ENCODE measurements at places on chromosomes 7 and 10.

- no peak for DNase-seq
Measured at GRCh38 chr10:131854579-131855335, 46.1 kb upstream of the PPP2R2D start.

DNA sequence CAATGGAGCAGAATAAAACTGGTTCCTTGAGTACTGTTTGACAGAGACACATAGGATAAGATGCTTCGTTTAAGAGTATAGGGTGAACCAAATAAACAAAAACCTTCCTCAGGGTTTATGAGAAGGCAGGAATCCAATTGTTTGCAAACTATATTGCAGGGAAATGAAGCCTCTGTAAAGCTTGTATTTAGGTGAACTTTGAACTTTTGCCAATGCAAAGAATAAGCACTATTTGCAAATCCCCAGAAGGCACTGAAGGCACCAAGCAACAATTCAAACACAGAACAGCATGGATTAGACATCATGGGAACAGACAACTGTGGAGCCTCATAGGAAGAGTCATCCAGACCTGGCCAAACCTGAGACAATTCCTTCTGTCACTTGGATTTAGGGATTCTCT, 47.1 kb upstream of the WASL start:
- no peak for DNase-seq

- DNase-seq = no peak
Measured at GRCh38 chr10:131387018-131387529, 75.6 kb upstream of the TCERG1L start.

DNA sequence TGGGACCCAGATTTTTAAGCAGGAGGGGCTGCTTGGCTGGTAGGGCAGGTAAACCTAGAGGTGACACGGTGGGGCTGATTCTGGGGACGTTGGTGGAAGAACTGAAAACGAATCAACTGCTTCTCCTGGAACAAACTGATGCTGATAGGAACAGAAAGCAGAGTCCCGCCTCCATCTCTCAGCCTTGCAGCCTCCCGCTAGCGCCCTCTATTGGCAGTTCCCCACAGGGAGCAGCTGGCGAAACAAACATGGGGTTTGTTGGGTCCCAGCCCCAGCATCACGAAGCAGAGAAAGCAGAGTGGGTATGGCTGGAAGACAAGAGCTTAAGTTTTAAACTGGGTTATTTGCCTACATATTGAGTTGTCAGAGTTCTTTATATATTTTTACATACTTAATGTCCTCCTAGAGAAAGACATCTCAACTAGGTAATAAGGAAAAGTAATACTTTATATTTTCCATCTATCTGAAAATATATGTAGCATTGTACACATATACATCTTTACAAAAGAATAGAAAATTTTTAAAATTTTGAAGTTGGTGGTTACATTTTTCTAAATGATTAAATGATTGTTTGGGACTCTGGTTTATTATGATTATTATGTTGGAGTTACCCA, 42.3 kb upstream of the FOXI2 start:
- peak; percentile 31 for DNase-seq
